CD4-positive, alpha-beta T cell treated with Interleukin-4 for 4 hours (primary cell): ENCODE measurements at places on chromosomes 6 and 20.

- DNase-seq: no peak
These were observed 60.2 kb downstream of the CSE1L start for GRCh38 chr20:49106328-49106727.

DNA sequence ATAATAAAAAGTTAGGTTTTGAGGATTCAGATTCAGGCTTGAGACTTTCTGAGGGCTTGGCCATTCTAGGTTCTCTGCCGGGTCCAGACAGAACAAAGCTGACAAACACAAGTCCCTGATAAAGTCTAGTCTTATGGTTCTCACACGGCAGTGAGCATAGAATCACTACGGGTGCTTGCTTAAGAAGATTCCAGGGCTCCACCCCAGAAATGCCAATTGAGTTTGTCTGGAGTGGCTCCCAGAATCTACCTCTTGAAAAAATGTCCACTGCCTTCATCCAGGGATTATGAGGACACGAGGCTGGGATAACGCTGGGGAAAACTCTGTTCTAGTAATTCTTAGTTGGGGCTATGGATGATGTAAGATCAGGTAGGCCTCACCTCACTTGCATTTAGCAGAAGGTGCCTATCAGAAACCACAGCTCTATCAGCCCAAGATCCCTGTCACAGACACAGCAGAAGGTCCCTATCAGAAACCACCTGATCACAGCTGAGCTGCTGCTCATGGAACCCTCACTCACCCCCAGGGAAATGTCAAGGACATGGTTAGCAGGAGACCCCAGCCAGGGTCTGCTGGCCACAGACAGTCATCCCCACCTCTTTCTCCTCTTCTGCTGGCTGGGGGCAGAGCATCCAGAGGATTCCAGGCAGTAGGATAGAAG is 52.3 kb downstream of the RAB44 start:
- no peak for DNase-seq

GRCh38 chr6:132456700-132457143 is 55.4 kb upstream of the MOXD1 start:
- DNase-seq: no peak

DNA sequence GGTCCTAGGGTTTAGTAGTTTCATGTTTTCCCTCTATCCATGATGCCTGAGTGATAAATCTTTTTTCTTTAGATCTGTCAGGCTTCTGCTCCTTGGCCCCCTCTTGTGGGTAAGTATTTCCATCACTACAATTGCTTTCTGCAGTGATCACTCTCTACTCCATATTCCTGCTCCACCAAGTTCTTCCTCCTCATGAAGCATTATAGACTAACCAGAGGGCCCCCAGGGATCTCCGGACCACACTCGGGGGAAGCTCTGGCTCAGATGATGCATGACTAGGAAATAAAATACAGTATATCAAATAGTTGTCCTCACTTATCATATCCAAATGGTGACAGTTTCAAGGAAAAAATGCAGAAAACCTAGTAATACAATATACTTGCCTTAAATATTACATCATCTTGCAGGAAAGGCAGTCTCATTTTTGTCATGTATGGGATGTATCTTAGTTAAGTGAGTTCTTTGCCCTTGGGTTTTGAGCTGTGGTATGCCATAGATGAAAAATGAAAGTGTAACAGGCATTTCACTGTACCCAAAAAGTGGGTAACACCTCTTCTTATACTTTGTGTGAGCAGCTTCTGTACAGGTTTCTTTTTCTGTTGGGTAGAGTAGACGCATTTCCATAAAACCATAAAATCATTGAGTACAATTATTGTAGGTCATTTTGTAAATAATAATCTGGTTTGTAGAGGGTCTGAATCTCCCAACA is 200.9 kb upstream of the EYA4 start:
- DNase-seq: no peak

DNA sequence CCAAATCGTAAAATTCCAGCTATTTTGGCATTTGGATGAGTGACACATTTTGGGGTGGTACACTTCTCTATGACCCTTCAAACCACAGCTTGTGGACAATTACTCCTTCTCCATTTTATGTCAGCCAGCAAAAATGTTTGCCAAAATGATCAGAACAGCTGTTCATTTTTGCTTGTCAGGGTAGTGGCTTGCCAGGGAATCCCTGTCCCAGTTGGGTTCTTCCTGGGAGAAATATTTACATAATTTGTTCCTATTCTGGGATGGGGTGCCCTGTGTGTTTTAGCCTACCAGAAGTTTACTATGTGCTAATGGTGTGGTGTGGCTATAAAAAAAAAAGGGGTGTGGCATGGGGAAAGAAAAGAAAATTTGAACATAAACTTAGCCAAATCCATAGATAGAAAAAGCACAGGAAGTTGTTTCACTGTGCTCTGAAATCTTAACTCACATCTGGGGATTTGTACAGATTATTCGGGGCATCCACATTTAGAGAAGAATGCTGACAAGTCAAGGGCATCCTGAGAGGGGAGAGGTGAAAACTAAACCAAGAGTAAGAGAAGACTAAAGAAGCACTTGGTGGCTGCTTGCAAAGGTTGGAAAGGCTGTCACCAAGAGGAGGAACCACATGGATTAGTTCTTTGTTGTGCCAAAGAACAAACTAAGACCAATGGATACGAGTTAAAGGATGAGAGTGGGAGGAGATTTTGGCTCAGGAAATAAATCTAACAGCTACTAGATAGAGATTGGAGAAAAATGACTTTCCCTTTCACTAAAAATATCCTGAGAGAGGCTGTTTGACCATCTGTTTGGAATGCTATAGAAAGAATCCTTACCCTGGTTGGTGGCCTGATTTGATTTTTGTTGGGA is 55.2 kb upstream of the RBM24 start:
- no peak for DNase-seq

GRCh38 chr6:41634657-41635056 is 3.6 kb upstream of the MDFI start:
- DNase-seq: no peak

- DNase-seq: no peak
These were observed 1.6 kb downstream of the PRDM13 start for GRCh38 chr6:99608059-99608885.

DNA sequence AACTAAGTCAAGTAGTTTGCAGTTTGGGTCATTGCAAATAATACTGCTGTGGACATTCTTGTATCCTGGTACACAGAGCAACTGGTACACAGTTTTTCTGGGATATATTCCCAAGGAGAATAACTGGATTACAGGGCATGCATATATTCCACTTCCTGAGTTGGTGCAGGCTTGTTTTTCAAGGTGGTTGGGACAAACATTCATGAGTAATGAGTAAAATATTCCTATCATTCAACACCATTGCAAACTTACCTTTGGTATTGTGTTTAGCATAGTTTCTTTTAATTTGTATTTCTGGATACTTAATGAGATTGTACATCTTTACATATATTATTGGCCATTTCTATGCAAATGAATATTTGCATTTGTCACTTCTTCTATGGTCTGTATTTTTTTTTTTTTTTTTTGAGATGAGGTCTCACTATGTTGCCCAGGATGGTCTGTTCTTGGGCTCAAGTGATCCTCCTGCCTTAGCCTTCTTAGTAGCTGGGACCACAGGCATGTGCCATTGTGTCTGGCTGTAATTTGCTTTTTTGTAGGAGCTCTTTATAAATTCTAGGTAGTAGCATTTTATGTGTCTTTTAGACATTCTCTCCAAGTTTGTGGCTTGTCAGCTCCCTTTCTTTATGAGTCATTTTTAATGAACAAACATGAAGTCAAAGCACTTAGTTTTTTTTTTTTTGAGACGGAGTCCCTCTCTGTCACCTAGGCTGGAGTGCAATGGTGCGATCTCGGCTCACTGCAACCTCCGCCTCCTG is 158.7 kb downstream of the SOX4 start:
- DNase-seq: no peak

- no peak for DNase-seq
These were observed 67.8 kb downstream of the SYNDIG1 start for GRCh38 chr20:24537210-24537609.

GRCh38 chr20:53914091-53914780 is 156.2 kb downstream of the BCAS1 start:
- no peak for DNase-seq

- DNase-seq: no peak
These were observed 359.4 kb downstream of the ESR1 start for GRCh38 chr6:152166897-152167296.

- no peak for DNase-seq
These were observed 3.3 kb downstream of the FGD2 start for GRCh38 chr6:37008484-37009465.

DNA sequence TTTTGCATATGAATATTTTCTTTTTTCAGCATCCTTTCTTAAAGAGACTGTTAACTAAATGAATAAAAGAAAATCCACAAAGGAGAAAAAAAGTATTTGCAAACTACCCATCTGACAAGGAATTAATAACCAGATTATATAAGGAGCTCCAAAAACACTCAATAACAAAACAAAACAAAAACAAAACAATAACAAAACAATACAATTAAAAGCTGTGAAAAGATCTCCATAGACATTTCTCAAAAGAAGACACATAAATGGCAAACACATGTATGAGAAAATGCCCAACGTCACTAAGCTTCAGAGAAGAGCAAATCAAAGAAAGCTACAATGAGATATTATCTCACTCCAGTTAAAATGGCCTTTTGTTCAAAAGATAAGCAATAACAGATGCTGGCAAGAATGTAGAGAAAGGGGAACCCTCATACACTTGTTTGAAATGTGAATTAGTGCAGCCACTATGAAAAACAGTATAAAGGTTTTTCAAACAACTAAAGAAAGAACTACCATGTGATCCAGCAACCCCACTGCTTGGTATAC is 1310.0 kb upstream of the EYS start:
- no peak for DNase-seq

DNA sequence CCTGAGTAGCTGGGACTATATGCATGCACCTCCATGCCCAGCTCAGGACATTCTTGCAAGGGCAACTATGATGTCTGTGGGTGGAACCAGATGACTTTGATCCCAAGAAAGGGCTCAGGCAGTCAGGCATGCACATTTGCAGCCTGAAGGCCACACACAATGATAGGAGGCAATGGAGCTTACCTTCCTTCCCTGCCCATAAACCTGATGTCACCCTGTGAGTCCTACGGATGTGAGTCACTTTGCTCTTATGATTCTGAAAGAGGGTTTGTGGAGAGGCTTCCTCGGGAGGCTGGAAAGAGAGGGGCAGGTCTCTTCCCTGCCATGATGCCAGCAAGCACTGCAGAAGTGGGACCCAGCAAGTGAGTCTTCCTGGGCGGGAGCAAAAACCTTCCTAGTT is 202.4 kb downstream of the LY86 start:
- DNase-seq: no peak

- DNase-seq: no peak
These were observed 33.3 kb upstream of the GRM4 start for GRCh38 chr6:34179106-34179720.

DNA sequence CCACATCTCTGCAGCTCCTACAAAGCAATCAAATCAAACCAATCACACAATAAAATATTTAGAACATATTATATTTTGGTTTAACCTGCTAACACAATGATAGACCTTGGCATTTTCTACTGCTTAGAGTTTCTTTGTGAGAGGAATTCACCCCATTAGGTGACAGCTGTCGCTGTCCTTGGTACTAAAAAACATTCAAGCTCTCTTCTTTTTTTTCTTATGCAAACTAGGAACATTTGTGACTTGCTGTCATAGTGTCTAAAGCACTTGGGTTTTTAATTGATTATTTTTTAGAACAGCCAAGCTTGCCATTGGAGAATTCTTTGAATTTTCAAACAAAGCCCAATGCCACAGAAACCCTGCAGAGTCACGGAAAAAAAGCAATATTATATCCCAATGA is 46.4 kb downstream of the CNR1 start:
- DNase-seq: no peak

- no peak for DNase-seq
These were observed 118.7 kb upstream of the HMGN3 start for GRCh38 chr6:79353226-79353625.

DNA sequence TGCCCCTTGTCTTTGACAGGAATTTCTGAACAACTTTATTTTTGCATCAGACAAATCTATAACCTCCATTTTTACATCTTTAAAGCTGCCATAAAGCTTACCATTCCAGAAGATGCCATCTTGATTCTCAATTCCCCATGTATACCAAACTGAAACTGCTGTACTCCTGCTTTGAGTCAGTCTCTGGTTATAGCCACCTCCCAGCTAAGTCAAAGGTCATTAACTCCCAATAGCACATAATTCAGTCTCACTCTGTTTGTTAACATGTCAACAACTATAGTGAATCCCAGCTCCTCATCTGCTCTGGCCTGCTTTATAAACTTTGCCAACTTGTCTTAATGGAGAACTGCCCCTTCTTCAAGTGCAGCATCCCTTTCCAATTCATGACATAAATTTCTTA is 343.6 kb downstream of the FRK start:
- DNase-seq: no peak

DNA sequence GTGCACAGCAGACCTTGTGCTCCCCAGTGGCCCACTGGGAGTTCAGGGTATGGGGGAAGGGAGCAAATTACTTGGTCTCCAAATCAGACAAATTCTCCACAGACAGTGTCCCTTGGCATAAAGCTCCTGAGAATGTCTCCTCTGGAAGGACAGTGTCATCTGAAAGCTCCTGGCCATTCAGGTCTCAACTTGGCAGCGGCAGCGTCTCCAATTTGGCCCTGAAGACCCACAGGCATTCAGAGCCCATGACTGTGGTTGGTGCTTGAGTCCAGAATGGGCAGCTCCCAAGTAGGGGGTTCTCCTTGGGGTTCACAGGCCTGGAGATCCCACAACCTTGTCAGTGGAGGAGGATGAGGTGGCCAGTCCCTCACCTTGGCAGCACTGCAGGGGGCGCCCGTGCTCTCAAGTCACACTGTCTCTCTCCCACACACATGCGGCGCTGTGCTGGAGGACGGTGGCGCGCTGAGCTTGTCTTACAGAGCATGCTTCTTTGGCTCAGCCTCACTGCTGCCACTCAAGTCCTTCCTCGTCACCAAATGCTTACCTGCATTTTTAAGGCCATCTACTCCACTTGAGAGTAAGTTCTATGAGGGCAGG is 20.7 kb downstream of the DYNLRB1 start:
- DNase-seq: peak; percentile 33

- DNase-seq: no peak
These were observed 53.8 kb downstream of the SASH1 start for GRCh38 chr6:148396411-148396810.

DNA sequence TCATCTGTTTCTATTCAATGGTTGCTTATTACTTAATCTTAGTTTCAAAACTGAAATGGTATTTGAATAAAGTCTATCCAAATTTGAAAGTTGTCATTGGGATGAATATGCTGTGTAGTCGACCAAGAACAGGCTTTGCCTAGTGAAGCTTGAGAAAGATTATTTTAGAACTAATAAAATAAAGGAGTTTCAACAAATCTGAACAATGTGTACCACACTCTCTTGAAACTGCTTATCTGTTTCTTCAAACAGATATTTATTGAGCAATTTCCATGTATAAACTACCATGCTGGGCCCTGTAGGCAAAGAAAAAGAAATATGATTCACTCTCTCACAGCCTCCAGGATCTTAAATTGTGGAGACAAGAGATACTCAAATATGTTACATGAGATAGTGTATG is 174.4 kb downstream of the OGFRL1 start:
- DNase-seq: no peak

GRCh38 chr6:139030228-139030963 is 1.9 kb downstream of the ABRACL start:
- DNase-seq: peak; percentile 42
